Caki2 (cell line): ENCODE measurements at places on chromosomes 5 and 9. TPM values are rescaled to one million over a fixed set of nuclear protein-coding genes. Genes with fewer than 3 reads are reported as not detected.

Gene TAL2
- not detected in 2 replicates for total RNA-seq

Gene ZNF366
- total RNA-seq, result not detected in 2 replicates

DNA sequence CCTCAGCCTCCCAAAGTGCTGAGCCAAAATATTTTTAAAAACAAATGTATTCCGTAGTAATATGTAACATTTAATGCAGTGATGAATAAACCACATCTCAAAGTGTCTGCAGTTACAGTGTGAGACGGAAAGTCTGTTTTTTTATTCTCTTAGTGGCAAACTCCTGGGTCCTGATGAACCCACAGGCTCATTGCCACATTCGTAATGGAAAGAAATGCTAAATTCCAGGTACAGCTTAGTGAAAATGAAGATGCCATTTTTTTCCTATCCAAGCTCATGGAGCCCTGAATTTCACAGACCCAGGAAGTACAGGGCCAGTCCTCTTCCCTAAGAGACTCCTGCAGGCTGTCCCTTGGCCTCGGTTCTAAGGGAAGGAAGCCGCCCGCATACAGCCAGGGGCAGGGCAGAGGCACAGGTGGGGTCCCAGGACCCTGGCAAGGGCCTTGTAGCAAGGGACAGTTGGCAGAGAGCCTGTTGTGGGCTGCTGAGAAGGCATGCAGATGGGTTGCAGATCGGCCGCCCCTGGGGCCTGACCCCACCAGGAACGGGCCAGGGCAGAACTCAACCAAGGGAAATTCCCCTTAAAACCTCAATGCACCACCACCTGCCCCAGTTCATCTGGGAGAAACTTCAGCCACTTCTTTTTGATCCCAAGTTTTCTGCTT lies 36.2 kb downstream of the IPPK start:
- DNase-seq, result no peak

DNA sequence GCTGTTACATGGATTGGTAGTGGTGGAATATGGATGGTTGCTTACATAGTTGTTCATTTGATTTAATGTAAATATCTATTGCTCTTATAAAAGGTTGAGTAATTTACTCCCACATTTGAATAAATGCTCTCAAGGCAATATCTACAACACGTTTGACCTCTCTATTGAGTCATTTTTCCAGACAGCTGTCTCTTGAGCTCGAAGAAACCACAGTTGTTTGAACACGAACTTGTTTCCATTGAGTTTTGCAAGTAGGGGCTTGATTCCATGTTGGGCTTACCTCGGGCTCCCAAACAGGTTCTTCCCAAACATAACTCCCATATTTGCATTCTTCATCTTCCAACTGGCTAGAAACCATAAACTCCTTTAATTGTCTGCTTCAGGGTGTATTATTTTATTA lies 115.0 kb upstream of the HMHB1 start:
- no peak for DNase-seq
